ENCODE measurements at places on chromosomes 4 and X.

DNA sequence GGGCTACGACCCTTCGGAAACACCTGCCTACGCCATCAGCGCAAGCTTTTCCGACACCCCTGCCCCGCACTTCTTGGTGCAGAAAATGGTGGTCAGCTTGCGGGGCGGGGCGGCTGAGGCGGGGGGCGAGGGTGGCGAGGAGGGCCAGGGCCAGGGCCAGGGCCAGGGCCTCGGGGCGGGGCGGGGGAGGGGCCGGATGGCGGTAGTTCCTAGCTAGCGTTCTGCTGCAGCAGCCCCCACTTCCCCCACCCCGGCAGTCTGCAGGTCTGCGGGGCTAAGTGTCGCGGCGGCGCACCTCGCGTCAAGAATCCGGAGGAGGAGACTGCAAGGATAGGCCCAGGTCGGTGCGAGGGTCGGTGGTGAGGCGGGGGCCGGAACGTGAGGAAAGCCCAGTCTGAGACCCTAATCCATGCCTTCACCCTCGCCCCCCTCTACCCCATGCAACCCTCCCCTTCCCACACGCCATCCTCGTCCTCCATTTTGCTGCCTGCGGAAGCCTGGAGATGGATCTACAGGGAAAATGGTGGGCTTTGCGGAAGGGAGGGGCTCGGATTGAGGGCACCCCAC, 600 bp downstream of the BEX4 start:
- no peak for DNase-seq

DNA sequence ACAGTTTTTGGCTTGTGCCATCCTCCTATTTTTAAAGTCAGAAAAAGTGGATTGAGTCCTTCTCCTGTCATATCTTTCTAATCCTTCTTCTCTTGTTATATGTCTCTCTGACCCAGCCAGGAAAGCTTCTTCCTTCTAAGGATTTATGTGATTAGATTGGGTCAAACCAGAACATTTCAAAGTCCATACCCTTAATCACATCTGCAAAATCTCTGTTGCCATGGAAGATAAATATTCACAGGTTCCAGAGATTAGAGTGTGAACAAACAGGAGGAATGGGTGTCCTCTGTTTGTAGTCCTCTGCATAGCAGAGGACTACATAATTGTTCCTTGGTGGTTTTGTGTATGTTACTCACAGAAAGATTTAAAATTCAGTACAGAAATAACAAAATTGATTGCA, 421.2 kb downstream of the EPHA5 start:
- no peak for DNase-seq

DNA sequence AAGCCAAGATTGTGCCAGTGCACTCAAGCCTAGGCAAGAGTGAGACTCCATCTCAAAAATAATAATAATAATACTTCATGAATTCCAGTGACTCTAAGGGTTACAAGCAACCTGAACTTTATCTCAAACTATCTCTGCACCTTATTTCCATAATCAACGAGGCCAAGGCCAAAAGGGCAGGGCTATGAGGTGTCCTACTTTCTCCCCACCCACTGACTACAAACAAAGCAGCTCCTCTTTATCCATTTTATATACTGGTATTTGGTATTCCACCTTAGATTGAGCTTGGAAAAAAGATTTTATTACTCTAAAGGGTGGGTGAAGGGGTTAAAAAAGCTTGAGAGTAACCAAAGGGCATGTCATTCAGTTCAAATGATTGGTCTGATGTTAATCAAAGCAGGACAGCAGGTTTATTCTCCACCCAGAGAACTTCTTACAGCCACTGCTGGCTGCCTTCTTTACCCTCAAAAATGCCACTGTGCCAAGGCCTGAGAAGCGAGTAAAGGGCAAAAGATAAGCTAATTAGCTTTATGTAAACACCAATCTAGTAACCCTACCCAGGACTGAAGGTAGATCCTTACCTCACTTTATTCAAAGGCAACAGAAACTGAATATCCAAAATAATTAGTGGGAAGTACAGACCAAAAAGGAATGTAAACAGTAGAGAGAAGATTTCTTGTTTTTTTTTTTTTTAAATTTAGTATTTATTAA, 28.2 kb downstream of the APOO start:
- no peak for DNase-seq

DNA sequence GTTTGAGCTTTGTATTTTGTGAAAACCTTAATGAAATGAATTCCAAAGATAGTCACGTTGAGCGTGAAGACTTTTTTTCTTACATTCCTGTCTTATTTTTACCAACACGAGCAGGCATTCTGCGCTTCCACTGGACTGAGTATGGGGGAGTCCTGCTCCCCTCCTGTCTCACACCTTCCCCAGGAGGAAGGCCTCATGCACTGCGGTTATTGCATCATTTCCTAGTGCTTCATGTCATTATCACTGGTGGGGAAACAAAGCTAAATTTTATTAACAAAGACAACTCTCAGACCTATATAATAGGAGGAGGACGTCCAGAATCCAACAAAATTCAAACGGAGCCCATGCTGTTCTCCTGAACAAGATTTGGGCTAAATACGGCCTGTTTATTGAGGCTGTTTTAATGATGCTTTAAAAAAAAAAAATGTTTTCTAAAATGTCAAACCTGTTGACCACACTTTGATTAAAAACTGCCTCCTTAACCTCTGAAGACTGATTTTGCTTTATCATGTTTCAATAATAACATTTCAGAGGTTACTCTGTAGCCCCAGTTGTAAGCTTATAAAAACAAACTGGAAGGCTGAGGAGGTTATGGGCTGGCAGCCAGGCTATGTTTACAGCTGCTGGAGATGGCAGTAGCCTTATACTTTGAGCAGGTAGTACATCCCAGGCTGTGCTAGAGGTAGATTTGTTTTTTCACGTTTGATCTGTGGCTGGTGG, 118.0 kb downstream of the SOWAHB start:
- DNase-seq = no peak

- no peak for DNase-seq
Measured at GRCh38 chrX:100090931-100091330, 319.1 kb downstream of the PCDH19 start.

- DNase-seq = no peak
Measured at GRCh38 chrX:5650904-5651303, 577.8 kb downstream of the NLGN4X start.

DNA sequence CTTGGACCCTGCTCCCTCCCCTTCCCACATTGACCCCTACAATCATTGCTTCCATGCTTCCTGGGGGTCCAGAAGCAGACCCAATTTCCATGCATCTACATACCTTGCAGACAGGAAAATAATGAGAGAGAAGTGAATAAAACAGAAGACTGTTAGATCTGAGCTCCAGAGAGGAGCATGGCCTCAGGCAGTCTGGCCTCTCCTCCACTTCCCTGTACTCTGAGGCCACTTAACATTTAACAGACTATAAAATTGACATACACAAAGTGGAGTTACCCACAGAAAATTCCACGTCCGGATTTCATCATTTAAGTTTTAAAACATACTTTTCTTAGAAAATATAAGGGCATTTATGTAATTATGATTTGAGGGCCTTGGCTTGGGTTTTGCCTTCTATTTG, 2.1 kb upstream of the PRSS12 start:
- DNase-seq = no peak

GRCh38 chr4:38290366-38290765, 330.2 kb downstream of the PTTG2 start:
- DNase-seq = no peak

GRCh38 chrX:68254738-68255645, 178.3 kb downstream of the OPHN1 start:
- DNase-seq = no peak

DNA sequence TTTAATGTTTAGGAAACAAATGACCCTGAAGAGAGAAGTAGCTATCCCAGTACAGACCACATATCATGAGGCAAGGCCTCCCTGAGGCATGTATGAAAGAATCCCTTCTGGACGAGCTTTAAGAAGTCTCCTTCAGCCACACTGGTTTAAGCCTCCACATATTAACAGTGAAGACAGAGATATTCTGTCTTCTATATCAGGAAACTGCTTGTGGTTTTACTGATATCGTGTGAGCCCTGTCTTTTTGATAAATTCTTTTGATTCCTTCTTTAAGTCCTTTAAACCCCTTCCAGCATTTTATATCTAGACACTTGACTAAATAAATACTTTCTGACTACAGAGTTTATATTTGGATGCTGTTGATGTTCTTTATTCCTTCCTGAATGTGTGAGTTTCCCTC, 45.9 kb upstream of the GPC4 start:
- no peak for DNase-seq

DNA sequence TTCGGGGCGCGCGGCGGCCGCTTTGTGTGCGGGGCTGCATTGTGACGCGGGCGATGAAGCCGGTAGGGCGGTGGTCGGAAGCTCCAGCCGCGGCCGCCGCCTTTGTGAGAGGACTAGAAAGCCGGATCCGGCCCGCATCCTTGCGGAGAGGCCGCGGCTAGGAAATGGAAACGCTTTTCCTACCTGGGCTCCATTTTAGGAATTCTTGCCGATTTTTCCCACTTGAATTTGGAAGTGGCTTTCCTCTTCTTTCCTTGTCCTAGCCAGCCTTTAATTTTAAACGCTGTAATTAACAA, 708 bp downstream of the TMSB4X start:
- DNase-seq = no peak

GRCh38 chr4:3291969-3292570, 751 bp upstream of the RGS12 start:
- DNase-seq = no peak

GRCh38 chrX:404656-405055, 17.9 kb upstream of the PPP2R3B start:
- no peak for DNase-seq

GRCh38 chr4:76036855-76037254, 985 bp upstream of the CXCL11 start:
- no peak for DNase-seq

GRCh38 chr4:152278505-152279233, 257.2 kb downstream of the FBXW7 start:
- DNase-seq = no peak

DNA sequence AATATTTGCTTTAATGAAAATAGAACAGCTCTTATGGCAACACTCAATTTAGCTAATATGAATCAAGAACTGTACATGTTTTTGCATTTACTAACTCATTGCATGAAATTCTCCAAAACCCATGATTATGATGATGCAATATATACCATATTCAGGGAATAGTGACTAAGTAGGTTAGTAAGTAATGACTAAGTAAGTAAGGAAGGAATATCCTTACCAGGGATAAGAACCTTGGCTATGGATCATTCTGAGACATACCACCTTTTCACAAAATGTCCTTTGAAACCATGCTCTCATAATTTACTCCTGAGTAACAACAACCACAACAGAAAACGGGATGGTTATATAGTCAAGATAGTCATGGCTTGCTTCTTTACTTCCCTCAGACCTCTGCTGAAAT, 1513.0 kb downstream of the STIM2 start:
- DNase-seq = no peak

- no peak for DNase-seq
Measured at GRCh38 chr4:72112514-72113156, 80.8 kb downstream of the NPFFR2 start.

- DNase-seq = no peak
Measured at GRCh38 chr4:148540622-148541326, 98.6 kb upstream of the NR3C2 start.

- DNase-seq = no peak
Measured at GRCh38 chr4:89162496-89162895, 51.2 kb downstream of the TIGD2 start.

GRCh38 chr4:185761352-185762235, 50.4 kb downstream of the SORBS2 start:
- no peak for DNase-seq

- no peak for DNase-seq
Measured at GRCh38 chrX:119763181-119763580, 4.8 kb downstream of the SOWAHD start.

- no peak for DNase-seq
Measured at GRCh38 chr4:99593781-99594641, 19.4 kb downstream of the MTTP start.

GRCh38 chr4:74410272-74410671, 34.7 kb upstream of the AREG start:
- DNase-seq = no peak

DNA sequence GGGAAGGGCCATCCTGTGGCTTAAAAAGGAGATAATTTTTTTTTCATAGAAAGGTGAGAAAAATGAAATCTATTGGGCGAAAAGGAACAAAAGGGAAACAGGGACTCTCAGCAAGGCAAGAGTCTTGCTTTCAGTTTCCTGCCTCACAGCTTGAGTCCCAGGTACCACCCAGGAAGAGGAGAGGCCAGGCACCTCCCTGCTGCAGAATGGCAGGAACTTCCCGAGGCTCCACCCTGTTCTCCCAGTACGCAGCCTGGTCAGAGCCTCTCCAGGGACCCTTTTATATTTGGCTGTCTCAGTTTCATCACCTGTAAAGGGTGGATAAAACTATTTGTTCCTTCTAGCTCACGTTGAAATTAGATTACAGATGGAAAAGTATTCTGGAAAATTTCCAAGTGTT, 33.8 kb downstream of the UCHL1 start:
- no peak for DNase-seq

- DNase-seq = no peak
Measured at GRCh38 chr4:105150503-105150902, 3.8 kb downstream of the TET2 start.
